ENCODE measurements at places on chromosomes 7 and 10. TPM values are rescaled to one million over a fixed set of nuclear protein-coding genes. Genes with fewer than 3 reads are reported as not detected.

MACROH2A2 gene
- 0.16 TPM for total RNA-seq

MEIG1 gene
- total RNA-seq: not detected

IL2RA gene
- total RNA-seq: not detected

CALHM3 gene
- total RNA-seq: not detected

MRLN gene
- not detected for total RNA-seq

SFTPA2 gene
- not detected for total RNA-seq

SHH gene
- total RNA-seq: under 0.01 TPM

Measured in bladder microvascular endothelial cell (primary cell).